ENCODE measurements at places on chromosomes 6 and 20.

GRCh38 chr6:157811476-157812173, 11.4 kb upstream of the SNX9 start:
- no peak for DNase-seq

GRCh38 chr6:105097288-105097687, 82.5 kb downstream of the POPDC3 start:
- DNase-seq, result no peak

DNA sequence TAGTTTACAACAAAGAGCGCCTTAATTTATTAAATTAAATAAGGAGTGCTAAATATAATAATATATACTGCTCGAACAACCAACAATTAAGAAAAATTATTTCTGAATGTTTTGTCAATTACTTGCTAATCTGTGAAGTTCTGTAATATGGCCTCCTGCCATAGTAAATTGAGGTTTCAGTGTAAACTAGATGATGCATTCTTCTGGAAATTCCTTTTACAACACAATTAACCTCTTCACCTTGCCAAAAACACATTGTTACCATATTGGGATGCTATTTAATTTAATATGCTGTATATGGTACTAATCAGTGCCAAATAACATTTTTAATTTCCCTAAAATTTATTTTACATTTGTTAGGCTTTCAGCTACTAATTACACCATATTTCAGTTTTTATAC, 808.4 kb upstream of the CITED2 start:
- no peak for DNase-seq

- no peak for DNase-seq
These were observed 39.9 kb downstream of the EDN3 start for GRCh38 chr20:59340201-59340885.

GRCh38 chr6:36484736-36485135, 41.9 kb downstream of the KCTD20 start:
- no peak for DNase-seq

DNA sequence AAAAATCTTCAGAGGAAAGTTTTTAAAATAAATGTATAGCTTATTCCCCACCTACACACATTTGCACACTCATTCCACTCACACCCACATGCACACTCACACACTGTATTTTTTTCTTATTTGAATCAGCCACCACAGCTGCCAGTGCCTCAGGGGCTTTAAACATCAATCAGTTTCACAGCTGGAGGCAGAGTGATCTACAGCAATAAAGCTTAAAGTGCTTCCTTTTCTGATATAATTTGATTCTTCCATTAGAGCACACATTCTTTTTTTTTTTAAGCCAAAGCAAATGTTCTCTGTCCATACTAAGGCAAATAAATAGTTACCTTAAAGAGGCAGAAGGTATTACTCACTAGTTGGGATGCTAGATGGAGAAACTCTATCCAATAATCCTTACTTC, 498.8 kb upstream of the POU3F2 start:
- DNase-seq, result no peak

DNA sequence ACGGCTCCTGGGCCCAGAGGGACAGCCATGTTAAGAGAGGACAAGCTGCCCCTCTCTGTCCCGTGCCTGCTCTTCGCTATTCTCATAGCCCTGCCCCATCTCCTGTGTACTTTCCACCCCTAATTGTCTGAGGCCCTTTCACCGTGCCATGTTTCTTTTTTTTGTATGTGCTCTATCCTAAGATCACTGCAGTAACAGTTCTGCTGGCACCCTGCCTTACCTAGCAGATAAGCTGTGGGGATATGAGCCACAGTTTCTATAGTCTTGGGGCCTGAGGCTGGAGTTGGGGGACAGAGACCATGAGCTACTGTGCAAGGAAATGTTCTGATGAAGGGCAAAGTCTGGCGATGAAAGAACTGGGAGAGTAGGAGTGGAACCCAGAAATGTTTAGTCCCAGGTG, 269.5 kb upstream of the CITED2 start:
- DNase-seq, result no peak

DNA sequence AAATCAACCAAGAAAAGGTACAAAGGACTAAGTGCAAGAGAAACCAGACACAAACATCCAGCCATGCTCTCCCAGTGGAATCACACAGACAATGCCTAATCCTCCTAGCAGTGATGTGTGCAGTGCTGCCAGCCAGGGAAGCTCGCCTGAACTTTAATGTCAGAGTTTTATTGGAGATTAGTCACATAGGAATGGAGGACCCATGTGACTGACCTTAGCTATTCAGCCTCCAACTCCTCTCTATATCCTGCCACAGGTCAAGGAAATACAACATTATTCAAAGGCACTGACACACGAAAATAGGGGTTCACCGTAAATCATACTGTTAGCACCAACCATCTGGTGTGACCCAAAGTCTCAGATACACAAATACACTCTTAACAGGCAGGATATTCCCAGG, 684.6 kb downstream of the DOK5 start:
- DNase-seq, result no peak

DNA sequence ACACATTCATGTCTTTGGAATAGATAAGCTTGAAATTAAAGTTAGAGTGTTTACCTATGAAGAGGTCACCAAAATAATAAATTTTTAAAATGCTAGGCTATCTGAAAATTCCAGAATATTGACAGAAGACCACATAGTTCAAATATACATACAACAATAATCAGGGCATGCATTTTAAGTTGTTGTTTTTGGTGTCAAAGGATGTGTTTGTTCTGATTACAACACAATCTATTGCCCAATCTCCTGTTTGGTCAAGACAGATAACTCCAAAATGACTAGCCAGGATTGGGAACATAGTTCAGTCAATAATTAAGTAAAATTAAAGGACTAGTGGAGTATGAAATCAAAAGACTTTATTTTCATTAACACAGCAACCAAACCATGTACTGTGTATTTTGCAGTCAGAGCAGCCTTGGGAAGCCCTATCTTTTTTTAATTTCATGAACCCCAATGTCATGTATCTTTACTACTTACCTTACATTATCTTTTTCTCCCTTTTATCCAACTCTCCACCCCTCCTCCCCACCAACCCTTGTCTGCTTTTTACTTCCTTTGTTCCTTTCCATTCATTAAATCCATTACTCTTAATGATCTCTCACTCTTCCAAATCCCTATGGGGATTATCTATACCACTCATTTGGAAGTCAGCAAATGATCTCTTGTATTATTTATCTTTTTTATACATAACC, 111.2 kb downstream of the CDK19 start:
- DNase-seq, result no peak

GRCh38 chr6:53202052-53202451, 53.4 kb upstream of the GCM1 start:
- DNase-seq, result no peak

DNA sequence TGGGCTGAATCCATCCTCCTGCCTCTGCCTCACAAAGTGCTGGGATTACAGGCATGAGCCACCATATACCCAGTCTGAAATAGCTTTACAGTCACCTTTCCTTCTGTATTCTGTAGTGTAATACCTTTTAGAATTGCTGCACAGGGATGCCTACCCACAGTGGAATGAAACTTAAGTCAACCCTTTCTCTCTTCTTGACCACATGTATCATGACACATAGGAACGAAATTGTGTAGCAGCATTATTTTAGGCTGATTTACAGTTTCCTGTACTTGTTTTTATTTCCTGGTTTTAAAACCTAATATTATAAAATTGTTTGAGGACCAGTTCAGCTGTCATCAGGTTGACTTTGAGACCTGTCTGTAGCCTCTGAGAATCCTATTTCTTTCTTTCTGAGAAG, 297.8 kb downstream of the ZFAND3 start:
- DNase-seq, result no peak

DNA sequence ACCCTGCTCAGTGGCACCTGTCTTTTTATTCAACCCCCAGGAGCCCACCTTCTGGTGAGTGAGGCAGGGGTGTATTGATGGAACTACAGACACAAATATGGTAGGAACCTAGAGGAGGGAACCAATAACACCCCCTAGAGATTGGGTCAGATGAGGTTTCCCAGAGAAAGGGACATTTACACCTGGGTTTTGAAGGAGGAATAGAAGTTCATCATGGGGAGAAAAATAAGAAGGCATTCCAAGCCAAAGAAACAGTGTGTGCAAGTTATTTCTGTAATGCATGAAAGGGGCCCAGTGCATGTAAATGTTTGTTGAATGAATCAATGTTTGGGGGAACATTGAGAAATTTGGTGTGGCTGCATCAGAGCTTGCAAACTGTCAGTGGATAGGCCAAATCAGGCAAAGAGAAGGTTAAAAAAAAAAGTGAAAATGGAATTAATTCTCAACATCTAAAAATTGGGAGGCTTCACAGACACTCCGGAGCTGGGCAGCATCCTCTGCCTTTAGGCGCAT, 11.1 kb upstream of the KIAA1755 start:
- no peak for DNase-seq

DNA sequence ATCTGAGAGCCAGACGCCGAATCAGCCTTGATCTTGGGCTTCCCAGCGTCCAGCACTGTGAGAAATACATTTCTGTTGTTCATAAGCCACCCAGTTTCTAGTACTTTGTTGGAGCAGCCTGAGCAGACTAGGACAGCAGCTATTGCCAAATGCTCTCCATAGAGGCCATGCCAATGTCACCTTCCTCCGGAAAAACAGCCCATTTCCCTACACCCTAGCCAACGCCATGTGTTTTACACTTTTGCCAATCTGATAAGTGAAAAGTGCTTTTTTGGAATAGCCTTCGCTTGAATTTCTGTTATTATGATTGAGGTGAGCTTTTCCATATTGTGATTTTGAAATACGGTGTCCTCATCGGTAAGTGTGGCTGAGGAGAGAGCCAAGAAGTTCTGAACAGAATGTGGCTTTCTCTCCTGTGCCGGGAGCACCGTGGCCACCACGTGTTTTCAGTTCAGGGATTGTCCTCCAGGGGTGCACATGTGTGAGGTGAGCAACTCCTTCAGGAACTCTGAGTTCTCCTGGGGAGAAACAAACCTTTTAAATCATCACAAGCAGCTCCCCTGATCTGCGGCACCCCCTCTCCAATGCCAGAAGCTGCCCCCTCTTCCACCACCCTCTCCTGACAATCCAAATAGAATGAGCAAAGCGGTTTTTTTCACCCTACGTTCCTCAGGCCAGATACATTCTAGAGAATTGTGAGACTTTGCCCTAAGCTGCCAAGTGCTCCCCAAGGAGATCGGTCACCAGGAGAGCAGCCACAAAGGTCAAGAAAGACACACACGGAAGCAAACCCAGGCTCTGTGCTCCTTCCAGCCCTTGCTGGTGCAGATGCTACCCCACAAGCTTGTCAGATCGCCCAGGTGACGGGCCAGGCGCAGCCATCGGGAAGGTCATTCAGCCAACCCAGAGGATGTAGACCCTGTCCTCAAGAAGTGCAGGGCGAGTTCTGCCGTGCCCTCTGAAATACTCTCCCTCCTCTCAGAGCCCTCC, 36.0 kb downstream of the TAF8 start:
- no peak for DNase-seq

GRCh38 chr20:51725584-51726176, 42.5 kb downstream of the ATP9A start:
- DNase-seq, result no peak

- no peak for DNase-seq
These were observed 4.1 kb upstream of the PREX1 start for GRCh38 chr20:48831718-48832404.

GRCh38 chr20:10239954-10240353, 21.3 kb downstream of the SNAP25 start:
- no peak for DNase-seq

DNA sequence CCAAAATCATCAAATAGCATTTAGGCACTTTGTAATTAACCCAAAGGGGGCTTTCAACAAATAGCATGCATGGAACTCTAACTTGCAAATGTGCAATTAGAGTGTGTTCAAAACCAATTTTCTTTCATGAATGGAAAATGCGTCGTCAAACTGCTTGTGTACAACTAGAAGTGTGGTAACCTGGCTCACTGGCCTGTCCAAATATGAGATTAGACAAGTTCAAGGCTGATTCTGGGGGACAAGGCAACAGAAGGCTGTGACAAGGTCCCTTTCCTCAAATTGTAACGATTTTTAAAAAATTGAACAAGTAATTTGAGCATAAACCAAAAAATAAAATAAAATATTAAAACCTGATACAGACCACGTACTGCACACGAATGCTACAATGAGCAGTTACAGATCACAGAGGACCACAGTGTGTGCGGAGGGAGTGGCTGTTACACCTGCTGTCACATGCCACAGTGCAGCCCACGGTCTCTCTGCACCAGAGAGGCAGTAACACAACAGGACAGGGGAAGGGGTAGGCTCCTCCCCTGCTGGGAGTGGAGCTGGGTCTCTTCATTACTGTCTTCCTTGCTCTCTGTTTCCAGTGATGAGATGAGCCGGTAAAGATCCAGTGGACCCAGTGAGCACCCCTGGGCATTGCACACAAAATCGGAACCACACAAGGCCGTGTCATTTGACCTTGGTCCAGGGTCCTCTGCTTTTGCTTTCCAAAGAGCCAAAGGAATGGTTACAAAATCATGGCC, 252.2 kb upstream of the PDE10A start:
- no peak for DNase-seq

DNA sequence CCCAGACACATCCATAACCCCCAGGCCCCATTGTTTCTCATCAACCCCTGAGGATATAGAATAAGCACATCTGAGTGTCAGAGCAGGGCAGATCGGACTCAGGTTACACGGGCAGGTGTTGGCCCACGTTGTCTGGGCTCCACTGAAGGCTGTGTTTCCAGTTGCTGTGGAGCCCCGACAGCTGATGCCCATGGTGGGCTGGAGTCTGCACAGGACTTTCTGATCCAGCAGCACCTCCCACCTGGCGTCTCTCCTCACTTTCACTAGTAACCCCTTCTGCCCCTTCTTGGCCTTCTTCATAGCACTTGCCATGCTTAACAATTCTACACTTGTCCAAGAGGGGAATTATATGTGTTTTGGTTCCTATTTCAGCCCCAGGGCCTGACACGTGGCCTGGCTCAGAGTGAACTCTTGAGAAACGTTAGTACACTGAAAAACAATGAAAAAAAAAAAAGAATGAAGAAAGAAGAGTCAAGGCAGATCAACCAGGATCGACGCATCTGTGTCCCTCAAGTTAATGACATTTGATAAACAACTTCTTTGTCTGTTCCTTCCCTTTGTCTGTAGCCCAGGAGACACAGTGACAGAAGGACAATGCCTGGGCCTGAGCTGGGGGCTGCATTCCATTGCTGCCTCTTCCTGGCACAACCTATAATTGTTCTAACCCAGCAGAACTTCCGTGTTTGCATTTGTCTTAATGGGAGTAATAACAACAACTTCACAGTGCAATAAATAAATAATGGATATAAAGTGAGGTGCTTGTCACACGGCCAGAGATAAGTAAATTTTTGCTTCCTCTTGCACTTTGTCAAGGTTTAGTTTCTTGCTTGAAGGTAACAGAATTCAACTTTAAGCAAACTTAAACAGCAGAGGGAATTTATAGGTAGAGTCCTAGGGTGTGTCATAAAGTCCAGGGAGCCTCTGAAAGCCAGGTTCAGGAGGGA, 224.2 kb upstream of the SSTR4 start:
- DNase-seq, result no peak
